ENCODE measurements at places on chromosomes 6 and 20. TPM values are rescaled to one million over a fixed set of nuclear protein-coding genes. Genes with fewer than 3 reads are reported as not detected.

Gene TP53TG5
- total RNA-seq, result not detected

- no peak for DNase-seq
Observed at GRCh38 chr20:32352121-32352720, 5.9 kb upstream of the ASXL1 start.

Gene FAXC
- 8.1 TPM for total RNA-seq

- DNase-seq, result peak; percentile 66
Observed at GRCh38 chr6:125944434-125944816, 12.1 kb upstream of the HINT3 start.

GRCh38 chr20:20835897-20836296 lies 123.5 kb upstream of the RALGAPA2 start:
- no peak for DNase-seq

Gene BTN1A1
- not detected for total RNA-seq

Gene SGK2
- 39.4 TPM for total RNA-seq

- peak; percentile 5 for DNase-seq
Observed at GRCh38 chr6:122372647-122373046, 26.8 kb upstream of the HSF2 start.

Gene HLA-DRB1
- total RNA-seq, result 0.99 TPM

Data from renal cortical epithelial cell (primary cell).